ENCODE measurements at places on chromosomes 11 and 22.
A peak's percentile ranks its signal among the peaks of the same experiment; 100 is the strongest.

DNA sequence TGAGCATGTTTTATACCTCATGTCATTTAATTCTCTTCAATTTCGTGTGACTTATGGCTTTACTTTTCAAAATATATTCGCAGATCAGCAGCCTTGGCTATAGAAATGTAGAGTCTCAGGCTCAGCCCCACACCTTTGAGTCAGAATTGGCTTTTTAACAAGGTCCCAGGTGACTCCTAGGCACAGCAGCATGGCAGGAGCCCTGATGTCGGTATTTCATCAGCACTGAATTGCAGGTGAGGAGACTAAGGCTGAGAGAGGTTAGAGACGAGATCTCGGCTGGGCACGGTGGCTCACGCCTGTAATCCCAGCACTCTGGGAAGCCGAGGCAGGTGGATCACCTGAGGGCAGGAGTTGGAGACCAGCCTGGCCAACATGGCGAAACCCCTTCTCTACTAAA, 196.9 kb upstream of the SEZ6L start:
- DNase-seq = no peak

- no peak for DNase-seq
Measured at GRCh38 chr11:64207256-64208085, 950 bp downstream of the FERMT3 start.

DNA sequence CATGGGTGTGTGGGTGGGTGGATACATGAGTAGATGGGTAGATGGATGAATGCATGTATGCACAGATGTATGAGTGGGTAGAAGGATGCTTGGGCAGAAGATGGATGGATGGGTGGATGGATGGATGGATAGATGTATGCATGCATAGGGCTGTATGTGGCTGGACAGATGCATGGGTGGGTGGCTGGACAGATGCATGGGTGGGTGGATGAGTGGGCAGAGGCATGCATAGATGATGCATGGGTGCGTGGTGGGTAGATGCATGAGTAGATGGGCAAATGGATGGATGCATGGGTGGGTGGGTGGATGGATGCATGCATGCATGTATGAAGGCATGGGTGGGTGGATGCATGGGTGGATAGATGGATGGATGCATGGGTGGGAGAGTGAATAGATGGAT, 6.8 kb upstream of the CD248 start:
- no peak for DNase-seq

DNA sequence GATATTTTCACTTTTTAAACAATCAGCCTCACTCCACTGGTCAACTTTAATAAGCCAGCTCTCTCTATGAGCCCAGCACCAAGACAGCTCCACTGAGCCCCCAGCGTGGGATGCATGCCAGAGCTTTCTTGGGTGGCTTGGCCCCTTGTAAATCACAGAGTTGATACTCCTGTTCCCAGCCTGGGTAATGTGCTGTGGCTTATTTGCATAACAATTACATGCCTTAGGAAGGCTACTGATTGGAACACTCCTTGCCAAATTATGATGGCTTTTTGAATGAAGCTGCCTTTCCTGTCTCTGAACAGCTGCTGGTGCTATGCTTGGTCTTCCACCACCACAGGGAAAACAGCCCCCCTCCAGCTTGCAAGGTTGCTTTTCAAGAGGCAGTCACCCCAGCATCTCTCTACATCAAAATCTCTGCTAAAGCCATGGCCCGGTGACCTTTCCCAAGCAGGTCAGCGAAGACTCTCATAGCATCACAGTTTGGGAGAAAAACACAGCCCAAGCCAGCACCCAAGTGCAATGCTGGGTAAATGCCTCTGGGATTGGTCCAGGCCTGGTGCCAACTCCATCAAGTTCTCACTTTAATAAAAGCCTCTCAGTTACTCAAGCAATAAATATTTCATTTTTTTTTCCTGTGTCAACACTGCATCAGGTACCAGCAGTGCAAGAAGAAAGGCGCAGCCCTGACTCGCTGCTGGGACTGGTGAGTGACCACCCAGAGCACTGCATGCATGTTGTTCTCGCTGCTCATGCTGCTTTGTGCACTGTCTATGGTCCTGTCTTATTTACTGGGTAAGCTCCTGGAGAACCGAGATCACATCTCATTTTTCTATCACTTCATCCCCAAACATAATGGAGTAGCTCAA, 549.3 kb downstream of the OPCML start:
- no peak for DNase-seq

- peak; percentile 82 for DNase-seq
Measured at GRCh38 chr22:50498322-50498890, 9.1 kb downstream of the LMF2 start.

GRCh38 chr22:37014835-37015586, 4.2 kb downstream of the TST start:
- DNase-seq = no peak

DNA sequence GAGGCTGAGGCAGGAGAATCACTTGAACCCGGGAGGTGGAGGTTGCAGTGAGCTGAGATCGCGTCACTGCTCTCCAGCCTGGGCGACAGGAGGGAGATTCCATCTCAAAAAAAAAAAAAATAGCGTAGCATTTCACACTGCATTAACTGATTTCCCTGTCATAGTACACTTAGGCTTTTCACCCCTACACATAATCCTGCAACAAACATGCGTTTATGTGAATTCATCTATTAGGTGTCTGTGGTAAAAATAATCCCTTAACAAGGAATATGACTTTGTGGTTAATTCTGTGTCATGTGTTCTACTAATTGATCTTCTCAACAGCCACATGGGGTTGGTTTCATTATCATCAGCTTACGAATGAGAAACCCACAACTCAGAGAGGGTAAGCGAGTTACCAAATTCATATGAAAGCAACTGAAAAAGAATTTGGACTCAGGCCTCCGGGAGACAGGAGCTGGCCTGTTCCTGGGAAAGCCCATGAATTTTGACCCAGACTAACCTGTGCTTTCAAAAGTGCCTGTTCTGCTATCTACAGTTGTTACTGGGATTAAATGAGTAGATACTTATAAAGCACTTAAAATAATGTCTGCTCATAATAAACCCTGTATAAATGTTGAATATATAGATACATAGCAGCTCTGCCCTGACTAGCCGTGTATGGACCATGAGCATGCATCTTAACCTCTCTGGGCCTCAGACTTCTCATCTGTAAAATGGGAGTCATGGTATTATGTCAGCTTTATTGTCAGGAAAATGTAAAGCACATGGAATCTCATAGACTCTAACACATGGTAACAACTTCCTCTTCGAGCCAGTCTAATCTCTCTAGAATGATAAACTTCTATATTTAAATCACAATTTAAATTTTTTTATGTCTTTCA, 36.6 kb downstream of the KCNJ1 start:
- DNase-seq = no peak

DNA sequence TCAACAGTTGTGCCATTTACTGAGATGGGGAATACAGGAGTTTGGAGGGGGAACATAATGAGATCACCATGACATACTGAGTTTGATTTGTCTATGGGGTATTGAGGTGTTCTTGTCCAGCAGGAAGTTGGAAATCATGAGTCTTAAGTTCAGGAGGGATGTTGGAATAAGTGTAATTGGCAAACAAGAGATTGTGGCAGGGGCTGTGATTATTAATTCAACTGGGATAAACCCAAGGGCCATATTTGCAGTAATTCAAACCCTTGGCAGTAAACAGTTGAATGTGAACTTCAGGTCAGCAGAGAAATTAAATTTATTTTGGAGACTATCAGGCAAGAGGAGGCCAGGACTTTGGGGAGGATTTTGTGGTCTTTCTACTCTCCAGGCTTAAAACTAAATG, 33.4 kb downstream of the ADM start:
- DNase-seq = no peak

GRCh38 chr11:1888811-1889210, 2.9 kb downstream of the PRR33 start:
- no peak for DNase-seq

GRCh38 chr11:31865606-31866300, 54.6 kb upstream of the PAX6 start:
- DNase-seq = no peak

- no peak for DNase-seq
Measured at GRCh38 chr11:33735271-33736147, 714 bp downstream of the CD59 start.

- DNase-seq = no peak
Measured at GRCh38 chr22:46329616-46330015, 5.9 kb upstream of the TRMU start.

DNA sequence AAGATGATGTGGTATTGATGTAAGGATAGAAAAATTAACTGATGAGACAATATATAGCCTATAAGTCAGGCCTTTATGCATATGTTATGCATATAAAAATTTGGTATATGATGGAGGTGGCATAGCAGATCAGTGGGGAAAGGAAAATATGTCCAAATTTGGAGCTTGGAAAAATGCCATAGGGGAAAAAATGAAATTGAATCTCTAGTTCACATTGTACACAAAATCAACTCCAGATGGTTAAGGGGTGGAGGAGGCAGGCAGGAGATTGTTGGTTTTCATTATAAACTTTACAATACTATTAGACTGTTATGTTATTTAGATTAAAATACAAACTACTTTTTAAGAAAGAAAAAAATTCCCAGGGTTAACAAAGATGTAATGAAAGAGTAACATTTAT, 15.1 kb upstream of the CD3E start:
- DNase-seq = no peak

- DNase-seq = no peak
Measured at GRCh38 chr11:79758325-79758724, 317.5 kb upstream of the TENM4 start.

GRCh38 chr11:76857781-76858410, 2.8 kb upstream of the ACER3 start:
- no peak for DNase-seq

Data from NCI-H1694 (cell line).